Activated CD4-positive, alpha-beta T cell treated with anti-CD3 and anti-CD28 coated beads, Interleukin-2, amount 50 U/mL, for 1 hour (primary cell): ENCODE measurements at places on chromosomes 5 and 9.

DNA sequence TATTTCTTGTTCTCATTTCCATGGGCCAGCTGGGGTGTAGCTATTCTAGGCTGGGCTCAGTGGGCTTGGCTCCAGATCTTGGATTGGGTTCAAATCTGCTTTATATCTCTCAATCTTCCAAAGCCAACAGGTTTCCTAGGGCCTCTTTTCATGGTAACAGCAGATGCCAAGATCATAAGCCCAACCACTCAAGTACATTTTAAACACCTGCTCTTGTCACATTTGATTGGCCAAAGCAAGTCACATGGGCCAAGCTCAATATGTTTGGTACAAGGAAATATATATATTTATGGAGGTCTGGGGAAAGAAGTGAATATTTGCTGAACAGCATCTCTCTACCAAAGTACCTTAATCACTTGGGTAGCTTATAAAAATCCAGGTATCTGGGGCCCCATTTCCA, 49.5 kb downstream of the MRRF start:
- DNase-seq, result no peak

- DNase-seq, result no peak
Observed at GRCh38 chr9:24464319-24464951, 81.3 kb downstream of the IZUMO3 start.

- DNase-seq, result no peak
Observed at GRCh38 chr5:64838803-64839202, 70.1 kb downstream of the CWC27 start.

GRCh38 chr9:125493384-125493783, 213.6 kb downstream of the MAPKAP1 start:
- DNase-seq, result no peak

- DNase-seq, result no peak
Observed at GRCh38 chr5:8068078-8068477, 199.1 kb downstream of the MTRR start.

DNA sequence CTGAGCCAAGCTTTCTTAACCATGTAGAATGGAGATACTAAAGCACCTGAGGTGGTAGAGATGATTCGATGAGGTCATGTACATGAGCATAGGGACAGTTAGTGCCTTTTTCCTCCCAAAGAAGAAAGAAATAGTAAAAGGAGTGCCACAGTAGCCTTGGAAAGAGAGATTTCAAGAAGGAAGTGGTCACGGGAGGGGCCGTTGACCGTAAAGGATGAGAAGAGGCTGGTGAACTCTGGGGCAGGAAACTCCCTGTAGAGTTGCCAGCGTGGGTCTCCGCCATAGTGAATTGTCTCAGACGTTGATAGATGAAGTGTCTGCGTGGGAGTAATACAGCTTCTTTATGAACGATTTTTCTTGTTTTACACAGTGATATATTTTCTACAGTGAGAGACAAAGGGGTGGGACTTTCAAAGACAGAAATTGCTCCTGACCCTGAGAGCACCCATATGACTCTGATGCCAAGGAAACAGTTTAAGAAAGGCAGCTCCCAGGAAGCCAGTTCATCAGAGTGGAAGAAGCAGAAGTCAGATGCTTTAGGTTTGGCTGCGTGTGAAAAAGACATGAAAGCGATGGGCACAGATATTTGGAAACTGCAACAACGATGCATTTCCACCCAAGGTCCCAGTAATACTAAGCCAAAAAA, 41.3 kb downstream of the UGCG start:
- peak; percentile 33 for DNase-seq

GRCh38 chr5:39430461-39430860, 5.7 kb upstream of the DAB2 start:
- no peak for DNase-seq

- DNase-seq, result no peak
Observed at GRCh38 chr5:125138266-125138665, 391.8 kb upstream of the ZNF608 start.

- no peak for DNase-seq
Observed at GRCh38 chr5:11984196-11984595, 80.0 kb upstream of the CTNND2 start.

- peak; percentile 90 for DNase-seq
Observed at GRCh38 chr5:59039296-59040023, 456.6 kb downstream of the RAB3C start.

DNA sequence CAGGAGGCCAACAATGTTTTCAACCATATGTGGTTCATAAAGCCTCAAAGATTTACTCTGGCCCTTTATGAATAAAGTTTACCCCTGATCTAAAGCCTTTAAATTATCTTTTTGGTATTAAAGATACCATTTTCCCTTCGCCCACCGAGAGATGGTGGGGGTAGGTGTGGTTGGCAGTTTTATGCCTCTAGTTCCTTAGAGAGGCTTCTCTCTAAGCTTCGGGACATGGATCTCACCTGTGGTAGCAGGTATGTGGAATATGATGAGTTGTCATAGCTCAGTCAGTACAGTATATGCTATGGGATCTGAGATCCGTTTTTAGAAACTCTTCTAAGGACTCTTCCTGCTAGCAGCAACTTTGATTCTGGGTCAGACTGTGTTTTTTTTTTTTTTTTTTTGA, 2.3 kb downstream of the UQCRQ start:
- DNase-seq, result no peak

DNA sequence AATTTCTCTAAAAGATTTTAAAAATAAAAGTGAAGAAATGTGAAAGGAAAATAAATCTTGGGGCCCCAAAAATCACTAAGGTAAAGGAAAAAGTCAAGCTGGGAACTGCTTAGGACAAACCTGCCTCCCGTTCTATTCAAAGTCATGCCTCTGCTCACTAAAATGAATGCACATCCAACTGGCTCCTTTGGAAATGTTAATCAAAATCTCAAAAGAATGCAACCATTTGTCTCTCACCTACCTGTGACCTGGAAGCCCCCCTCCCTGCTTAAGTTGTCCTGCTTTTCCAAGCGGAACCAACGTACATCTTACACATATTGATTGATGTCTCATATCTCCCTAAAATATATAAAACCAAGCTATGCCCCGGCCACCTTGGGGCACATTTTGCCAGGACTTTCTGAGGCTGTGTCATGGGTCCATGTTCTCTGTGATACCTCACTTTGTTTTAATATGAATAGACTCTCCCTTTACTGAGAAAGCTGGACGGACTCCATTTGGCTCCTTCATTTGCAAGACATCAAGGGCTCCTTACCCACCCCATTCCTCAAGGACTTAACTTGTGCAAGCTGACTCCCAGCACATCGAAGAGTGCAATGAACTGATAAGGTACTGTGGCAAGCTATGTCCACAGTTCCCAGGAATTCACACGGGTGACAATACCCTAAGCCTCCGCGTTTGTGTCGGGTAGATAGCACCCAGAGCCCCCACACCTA, 164.3 kb downstream of the SMC2 start:
- no peak for DNase-seq
